ENCODE measurements at places on chromosomes 7 and 10.
A peak's percentile ranks its signal among the peaks of the same experiment; 100 is the strongest.

GRCh38 chr10:36164556-36165504 lies 522.7 kb upstream of the FZD8 start:
- H3K4me1 ChIP-seq = no peaks in the 10 kb centered on the region
- H3K4me3 ChIP-seq = no peak overlapping the region
- DNase-seq = no peak

GRCh38 chr7:31734456-31734855 lies 47.4 kb downstream of the PPP1R17 start:
- DNase-seq = no peak
- H3K4me1 ChIP-seq = no peaks in the 10 kb centered on the region
- no peak overlapping the region for H3K27ac ChIP-seq
- H3K4me3 ChIP-seq = no peak overlapping the region
- H3K27me3 ChIP-seq = no peaks in the 10 kb centered on the region

DNA sequence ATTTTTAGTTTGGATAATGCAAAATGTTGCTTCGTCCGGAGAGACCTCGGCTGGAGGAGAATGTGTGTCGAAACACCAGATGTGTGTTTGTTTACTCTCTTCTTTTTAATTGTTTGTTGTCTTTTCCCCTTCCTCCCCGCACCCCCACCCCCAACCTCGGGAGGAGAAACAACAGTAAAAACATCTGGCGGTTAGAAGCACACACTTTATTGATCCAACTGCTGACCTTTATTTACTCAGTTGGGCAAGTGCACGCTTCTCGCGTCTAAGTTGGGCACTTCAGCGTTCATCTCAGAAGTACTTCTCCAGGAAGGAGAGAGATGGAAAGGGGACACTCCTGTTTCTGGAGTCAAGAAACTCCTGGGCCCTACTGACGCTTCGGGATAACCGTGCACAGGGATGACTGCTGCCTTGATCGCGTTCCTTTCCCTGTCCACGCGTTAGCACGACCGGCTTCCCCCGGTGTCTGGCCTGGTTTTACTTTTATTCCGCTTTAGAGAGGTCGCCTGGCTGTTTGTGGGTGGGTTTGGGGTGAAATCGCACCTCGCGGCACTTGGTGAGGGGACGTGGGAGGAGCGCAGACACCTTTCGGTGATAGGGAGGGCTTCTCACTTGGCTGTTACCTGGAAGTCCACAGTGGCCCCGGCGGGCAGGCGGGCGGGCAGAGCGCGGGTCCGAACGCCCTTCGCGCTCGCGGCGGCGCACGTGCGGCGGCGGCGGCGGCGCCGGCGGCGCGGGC lies 168.3 kb upstream of the PPP1R3A start:
- no peaks in the 10 kb centered on the region for H3K36me3 ChIP-seq
- H3K4me1 ChIP-seq = no peaks in the 10 kb centered on the region
- H3K4me3 ChIP-seq = peak overlapping the region; percentile 22
- peak; percentile 25 for DNase-seq

DNA sequence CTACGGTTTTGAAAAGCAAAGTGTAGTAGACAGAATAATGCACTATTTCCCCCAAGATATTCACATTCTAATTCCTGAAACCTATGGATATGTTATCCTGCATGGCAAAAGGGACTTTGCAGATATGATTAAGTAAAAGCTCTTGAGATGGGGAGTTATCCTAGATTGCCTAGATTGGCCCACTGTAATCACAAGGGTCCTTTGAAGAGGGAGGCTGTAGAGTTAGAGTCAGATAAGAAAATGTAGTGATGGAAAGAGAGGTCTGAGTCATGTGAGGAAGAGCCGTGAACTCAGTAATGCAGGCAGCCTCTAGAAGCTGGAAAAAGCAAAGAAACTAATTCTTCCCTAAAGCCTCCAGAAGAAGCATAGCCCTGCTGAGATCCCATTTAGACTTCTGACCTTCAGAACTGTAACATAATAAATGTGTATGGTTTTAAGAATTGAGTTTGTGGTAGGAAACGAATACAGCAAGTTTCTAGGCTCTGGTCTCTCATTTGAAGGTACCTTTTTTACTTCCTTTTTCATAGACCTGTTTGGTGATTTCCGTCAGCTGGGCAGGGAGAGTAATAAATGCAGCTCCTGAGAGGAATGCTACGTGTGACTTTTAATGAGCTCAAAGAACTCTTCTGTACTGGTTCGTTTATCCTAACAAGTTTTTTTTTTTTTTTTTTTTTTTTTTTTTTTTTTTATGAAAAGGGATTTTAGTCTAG lies 41.9 kb upstream of the NXPH1 start:
- H3K27me3 ChIP-seq = peaks cover 13% of the 10 kb centered on the region
- no peak for DNase-seq
- H3K4me3 ChIP-seq = no peak overlapping the region
- no peaks in the 10 kb centered on the region for H3K36me3 ChIP-seq

DNA sequence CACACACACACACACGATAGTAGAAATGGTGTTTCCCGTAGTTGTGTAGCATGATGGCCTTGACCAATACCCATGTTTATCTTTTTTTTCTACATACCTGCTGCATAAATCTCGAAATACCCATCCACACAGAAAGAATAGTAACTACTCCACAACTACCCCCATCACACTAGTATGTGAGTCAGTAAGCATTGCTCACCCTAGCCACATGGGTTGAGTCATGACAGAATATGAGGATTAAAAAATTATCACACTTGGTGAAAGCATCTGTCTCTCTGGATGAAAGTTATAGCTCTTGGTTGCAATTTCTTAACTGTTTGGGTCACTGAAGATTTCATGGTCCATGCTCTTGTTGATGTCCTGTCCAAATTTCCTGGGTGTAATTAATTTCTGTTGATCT lies 103.4 kb upstream of the MDFIC start:
- DNase-seq = no peak
- no peak overlapping the region for H3K27ac ChIP-seq
- no peaks in the 10 kb centered on the region for H3K4me1 ChIP-seq

DNA sequence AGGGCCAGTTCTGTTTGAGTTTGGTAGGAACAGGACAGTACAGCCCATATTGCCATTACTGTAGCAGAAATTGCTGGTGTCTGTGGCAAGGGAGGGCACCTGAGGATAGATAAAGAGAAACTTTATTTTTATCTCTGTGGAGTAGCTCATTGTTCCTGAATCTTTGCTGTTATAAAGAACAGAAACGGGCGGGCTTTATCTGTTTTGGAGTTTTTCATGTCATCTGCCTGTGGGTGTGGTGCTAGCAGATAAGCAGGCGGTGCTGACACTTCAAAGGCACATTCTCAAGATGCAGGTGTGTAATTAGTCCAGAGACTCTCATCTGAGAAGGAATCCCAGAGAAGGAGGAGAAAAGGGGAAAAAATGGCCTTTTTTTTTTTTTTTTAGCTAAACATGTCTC lies 11.5 kb downstream of the ZNF273 start:
- no peaks in the 10 kb centered on the region for H3K4me1 ChIP-seq
- H3K4me3 ChIP-seq = no peak overlapping the region
- no peak overlapping the region for H3K27ac ChIP-seq
- DNase-seq = no peak
- peaks cover 13% of the 10 kb centered on the region for H3K36me3 ChIP-seq
- H3K27me3 ChIP-seq = no peaks in the 10 kb centered on the region

- DNase-seq = no peak
- no peaks in the 10 kb centered on the region for H3K36me3 ChIP-seq
- H3K4me3 ChIP-seq = no peak overlapping the region
- peaks cover 11% of the 10 kb centered on the region for H3K4me1 ChIP-seq
- H3K27me3 ChIP-seq = no peaks in the 10 kb centered on the region
These were observed 24.5 kb downstream of the VSTM4 start for GRCh38 chr10:49090696-49091380.

GRCh38 chr7:114416129-114416990 lies 1.7 kb downstream of the FOXP2 start:
- H3K27me3 ChIP-seq = no peaks in the 10 kb centered on the region
- no peaks in the 10 kb centered on the region for H3K4me1 ChIP-seq
- no peak overlapping the region for H3K27ac ChIP-seq
- no peaks in the 10 kb centered on the region for H3K36me3 ChIP-seq

- no peak overlapping the region for H3K4me3 ChIP-seq
- H3K27me3 ChIP-seq = no peaks in the 10 kb centered on the region
- H3K36me3 ChIP-seq = no peaks in the 10 kb centered on the region
- H3K27ac ChIP-seq = no peak overlapping the region
These were observed 154.7 kb upstream of the KAT6B start for GRCh38 chr10:74671716-74672115.

GRCh38 chr10:108812296-108812695 lies 1111.0 kb downstream of the XPNPEP1 start:
- no peak overlapping the region for H3K4me3 ChIP-seq
- H3K27ac ChIP-seq = no peak overlapping the region

DNA sequence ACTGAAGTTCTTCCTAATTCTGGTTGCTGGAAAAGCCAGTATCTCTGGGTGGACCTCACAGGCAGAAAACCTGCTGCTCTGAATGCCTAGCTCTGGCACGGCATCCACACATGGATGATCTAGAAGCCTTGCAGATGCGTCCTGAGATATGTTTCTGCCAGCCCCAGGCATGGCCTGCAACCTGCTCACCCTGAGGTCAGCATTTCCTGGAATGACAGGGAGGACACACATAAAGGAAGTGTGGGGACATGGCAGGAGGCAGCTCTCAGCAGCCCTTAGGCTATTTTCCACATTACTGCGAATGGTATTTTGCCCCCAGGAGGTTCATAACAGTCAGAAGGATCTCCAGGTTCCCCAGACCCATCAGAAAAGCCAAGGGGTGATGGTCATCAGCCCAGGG lies 23.2 kb downstream of the PLXNA4 start:
- H3K27me3 ChIP-seq = no peaks in the 10 kb centered on the region
- peaks cover 16% of the 10 kb centered on the region for H3K4me1 ChIP-seq
- no peaks in the 10 kb centered on the region for H3K36me3 ChIP-seq
- no peak overlapping the region for H3K27ac ChIP-seq
- no peak overlapping the region for H3K4me3 ChIP-seq
- DNase-seq = no peak

DNA sequence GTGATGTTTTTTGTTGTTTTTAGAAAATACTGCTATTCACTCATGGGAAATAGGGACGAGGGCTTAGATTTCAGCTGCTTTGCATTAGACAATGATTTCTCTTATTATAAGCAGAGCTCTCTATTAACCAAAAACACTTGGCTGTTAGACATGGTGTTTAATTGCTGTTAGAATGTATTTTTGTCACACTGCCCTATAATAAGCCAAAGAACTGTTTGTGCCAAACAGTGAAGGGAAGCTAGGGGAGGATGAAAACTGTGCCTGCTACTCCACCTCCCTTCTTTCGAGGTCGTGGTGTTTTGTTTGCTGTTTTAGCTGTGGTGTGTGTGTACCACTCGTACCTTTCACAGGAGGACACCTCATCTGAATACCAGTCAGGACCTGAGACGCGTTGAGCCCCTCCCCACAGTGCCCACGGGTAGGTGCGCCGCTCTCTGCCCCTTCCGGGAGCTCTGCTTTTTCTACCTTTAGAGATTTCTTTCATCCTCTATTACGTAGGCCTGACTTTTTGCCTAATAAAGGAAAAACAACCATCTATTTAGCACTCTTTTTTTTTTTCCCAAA lies 57.9 kb downstream of the CUX1 start:
- H3K4me1 ChIP-seq = peaks cover 10% of the 10 kb centered on the region
- no peak overlapping the region for H3K4me3 ChIP-seq
- no peak overlapping the region for H3K27ac ChIP-seq
- H3K27me3 ChIP-seq = no peaks in the 10 kb centered on the region
- H3K36me3 ChIP-seq = no peaks in the 10 kb centered on the region
- DNase-seq = no peak

DNA sequence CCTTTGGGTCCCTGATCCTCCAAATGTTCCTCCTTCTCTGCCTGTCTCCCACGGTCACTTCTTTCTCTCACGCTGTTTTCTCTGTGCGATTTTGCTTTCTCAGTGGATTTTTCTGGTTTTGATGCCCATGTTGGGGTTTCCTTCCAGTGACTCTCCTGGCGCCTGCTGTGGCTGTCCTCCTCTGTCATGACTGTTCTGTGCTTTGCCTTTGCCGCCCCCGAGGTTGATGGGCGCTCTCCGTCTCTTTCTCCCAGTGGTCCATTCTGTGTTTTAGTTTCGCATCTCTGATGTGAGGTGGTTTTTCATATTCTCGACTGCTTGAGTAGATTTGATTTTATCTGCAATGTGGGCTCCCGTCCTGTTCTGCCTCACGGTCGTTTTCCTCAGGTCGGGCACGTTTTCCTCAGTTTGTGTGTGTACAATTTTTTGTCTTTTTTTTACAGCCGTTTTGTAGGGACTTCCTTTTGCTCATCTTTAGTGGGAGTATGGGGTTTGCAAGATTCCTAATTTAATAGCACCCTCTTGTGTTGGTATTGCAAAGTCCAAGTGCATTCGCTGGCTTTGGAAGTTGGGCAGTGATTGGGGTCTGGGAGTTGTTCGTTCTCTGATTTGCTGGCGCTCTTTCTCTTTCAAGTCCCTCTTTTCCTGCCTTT lies 100.0 kb downstream of the INPP5A start:
- no peak overlapping the region for H3K4me3 ChIP-seq
- no peaks in the 10 kb centered on the region for H3K27me3 ChIP-seq
- H3K4me1 ChIP-seq = peaks cover 17% of the 10 kb centered on the region
- no peak overlapping the region for H3K27ac ChIP-seq
- no peak for DNase-seq

Measured in heart left ventricle (tissue), 16 donors.